Karpas-422 (cell line): ENCODE measurements at places on chromosomes 5 and 9. TPM values are rescaled to one million over a fixed set of nuclear protein-coding genes. Genes with fewer than 3 reads are reported as not detected.

- no peak for DNase-seq
- H3K27me3 ChIP-seq, result 0 out of 2 replicates have a peak, but pooled peaks cover 2% of the 10 kb centered on the region
- no peak overlapping the region for H3K4me3 ChIP-seq
Observed at GRCh38 chr5:174827558-174827957, 103.2 kb downstream of the MSX2 start.

MSANTD3 gene
- total RNA-seq, result 36.4 and 41.3 TPM in 2 replicates

GRIA1 gene
- total RNA-seq, result not detected in 2 replicates

GPX8 gene
- not detected in 2 replicates for total RNA-seq

SPARC gene
- total RNA-seq, result 0.54 TPM in 1 of 2 replicates, not detected in the other

DNA sequence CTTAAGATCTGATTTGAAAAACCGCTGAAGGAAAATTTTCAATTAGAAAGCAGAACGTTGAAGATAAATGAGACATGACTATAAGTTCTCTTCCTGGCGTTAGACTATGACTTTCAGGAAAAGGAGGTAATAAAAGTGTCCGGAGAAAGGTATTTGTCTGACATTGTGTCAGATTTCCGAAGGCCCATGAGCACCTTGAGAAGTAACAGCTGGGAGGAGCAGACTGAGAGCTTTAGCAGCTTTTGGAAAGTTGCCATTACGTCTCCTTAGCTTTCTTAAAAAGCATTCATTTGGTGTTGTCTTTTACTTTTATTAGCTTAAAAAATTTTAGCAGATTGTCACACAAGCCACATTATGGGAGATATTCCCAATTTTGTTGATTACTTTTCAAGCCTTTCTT is 363.5 kb downstream of the NDUFS4 start:
- no peaks in the 10 kb centered on the region for H3K4me1 ChIP-seq
- H3K36me3 ChIP-seq, result no peaks in the 10 kb centered on the region
- H3K27ac ChIP-seq, result no peak overlapping the region
- H3K27me3 ChIP-seq, result no peaks in the 10 kb centered on the region

AK1 gene
- total RNA-seq, result 1.0 and 32.6 TPM in 2 replicates

CYSRT1 gene
- total RNA-seq, result 0.75 and 1.2 TPM in 2 replicates

- H3K36me3 ChIP-seq, result no peaks in the 10 kb centered on the region
- no peaks in the 10 kb centered on the region for H3K27me3 ChIP-seq
- no peak overlapping the region for H3K4me3 ChIP-seq
- DNase-seq, result no peak
- H3K27ac ChIP-seq, result no peak overlapping the region
- no peaks in the 10 kb centered on the region for H3K4me1 ChIP-seq
Observed at GRCh38 chr5:12691330-12691729, 787.1 kb upstream of the CTNND2 start.

DNA sequence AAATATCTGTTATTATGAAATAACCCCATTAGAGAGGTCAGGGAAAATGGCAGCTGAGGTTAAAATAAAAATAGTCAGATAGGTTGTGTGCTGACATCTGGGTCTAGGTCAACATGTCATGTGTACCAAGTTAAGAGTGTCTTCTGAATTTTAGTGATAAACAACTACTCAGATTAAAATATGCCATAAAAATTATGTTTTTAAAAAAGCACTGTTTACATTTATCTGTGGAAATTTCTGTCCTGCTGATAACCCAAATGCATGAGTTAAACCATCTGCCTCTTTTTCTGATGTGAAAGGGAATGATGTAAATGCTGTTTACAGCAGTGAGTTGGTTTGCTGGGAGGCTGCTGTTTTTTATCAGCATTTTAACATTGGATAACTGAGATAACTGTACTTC is 361.2 kb upstream of the TARS1 start:
- no peak overlapping the region for H3K27ac ChIP-seq
- H3K4me1 ChIP-seq, result no peaks in the 10 kb centered on the region

- no peak for DNase-seq
- H3K27ac ChIP-seq, result no peak overlapping the region
- H3K36me3 ChIP-seq, result no peaks in the 10 kb centered on the region
- H3K4me3 ChIP-seq, result no peak overlapping the region
- H3K4me1 ChIP-seq, result peaks cover 13% of the 10 kb centered on the region
- H3K27me3 ChIP-seq, result no peaks in the 10 kb centered on the region
Observed at GRCh38 chr5:173053041-173053440, 3.1 kb upstream of the CREBRF start.

DNA sequence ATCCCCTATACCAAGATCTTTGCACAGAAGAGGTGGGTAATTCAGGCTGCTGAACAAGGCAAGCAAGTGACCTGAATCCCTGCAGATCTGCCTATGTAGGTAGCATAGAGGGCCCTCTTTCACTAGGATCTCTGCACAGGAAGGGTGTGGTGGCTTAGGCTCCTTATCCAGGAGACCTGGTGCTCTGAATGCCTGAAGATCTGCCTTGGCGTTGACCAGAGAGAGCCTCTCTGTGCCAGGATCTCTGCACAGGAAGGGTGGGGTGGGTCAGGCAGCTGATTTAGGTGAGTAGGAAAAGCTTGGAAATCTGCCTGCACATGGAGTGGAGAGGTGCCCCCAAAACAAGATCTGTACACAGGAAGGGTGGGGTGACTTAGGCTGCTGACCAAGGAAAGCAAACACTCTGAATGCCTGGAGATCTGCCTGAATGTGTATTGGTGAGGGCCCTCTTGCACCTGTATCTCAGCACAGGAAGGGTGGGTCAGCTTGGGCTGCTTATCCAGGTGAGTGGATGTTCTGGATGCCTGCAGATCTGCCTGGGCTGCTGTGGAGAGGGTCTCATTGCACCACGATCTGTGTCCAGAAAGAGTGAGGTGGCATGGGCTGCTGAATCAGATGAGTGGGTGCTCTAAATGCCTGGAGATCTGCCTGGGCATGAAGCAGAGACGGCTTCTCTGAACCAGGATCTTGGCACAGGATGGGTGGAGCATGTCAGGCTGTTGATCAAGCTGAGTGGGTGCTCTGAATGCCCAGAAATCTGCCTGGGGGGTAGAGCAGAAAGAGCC is 365.9 kb downstream of the DMAC1 start:
- H3K27me3 ChIP-seq, result no peaks in the 10 kb centered on the region
- H3K4me1 ChIP-seq, result no peaks in the 10 kb centered on the region
- no peak overlapping the region for H3K27ac ChIP-seq
- H3K36me3 ChIP-seq, result no peaks in the 10 kb centered on the region
- DNase-seq, result no peak

DNA sequence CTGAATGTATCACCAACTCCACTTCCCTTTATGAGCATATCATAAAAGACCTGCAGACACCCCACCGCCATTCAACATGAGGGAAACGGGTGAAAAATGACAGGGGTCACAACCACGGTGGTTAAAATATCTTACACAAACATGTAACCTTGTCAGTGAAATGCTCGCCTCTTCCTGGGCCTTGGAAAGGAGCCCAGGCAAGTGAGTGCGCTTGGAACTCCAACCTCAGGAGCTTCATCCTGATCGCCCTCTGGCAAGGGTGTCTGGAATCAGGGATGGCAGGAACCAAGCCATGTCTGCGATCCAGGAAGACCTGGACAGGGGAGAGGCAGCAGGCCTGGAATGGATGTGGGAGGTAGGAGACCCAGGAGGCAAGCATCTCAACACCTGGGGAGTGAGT is 282.7 kb downstream of the GAS1 start:
- no peak for DNase-seq
- H3K36me3 ChIP-seq, result no peaks in the 10 kb centered on the region
- no peaks in the 10 kb centered on the region for H3K4me1 ChIP-seq
- no peak overlapping the region for H3K27ac ChIP-seq
- H3K4me3 ChIP-seq, result no peak overlapping the region

GRM6 gene
- total RNA-seq, result not detected in 2 replicates

SOX30 gene
- not detected in 2 replicates for total RNA-seq

SPATA6L gene
- total RNA-seq, result 0.22 and 0.69 TPM in 2 replicates
